ENCODE measurements at places on chromosomes 5 and 9.

GRCh38 chr9:131053896-131054295 is 42.4 kb upstream of the AIF1L start:
- DNase-seq, result no peak

DNA sequence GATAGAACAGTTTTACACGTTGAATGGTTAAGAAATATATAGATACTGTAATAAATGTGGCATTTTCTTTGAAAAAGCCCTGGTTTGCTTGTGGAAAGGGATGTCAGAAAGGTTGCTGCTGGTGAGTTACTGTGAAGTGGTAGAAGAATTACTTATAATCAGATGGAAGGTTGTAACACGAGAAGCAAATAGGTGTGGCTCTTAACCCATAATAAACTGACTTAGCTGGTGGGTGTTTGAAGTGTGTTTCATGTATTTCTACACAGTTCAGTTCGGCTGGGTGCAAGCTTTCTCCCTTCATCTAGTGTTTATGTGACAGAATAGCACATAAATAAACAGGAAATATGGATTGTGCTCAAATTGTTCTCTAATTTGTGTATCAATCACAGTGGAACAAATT is 5.5 kb downstream of the CNOT6 start:
- no peak for DNase-seq

DNA sequence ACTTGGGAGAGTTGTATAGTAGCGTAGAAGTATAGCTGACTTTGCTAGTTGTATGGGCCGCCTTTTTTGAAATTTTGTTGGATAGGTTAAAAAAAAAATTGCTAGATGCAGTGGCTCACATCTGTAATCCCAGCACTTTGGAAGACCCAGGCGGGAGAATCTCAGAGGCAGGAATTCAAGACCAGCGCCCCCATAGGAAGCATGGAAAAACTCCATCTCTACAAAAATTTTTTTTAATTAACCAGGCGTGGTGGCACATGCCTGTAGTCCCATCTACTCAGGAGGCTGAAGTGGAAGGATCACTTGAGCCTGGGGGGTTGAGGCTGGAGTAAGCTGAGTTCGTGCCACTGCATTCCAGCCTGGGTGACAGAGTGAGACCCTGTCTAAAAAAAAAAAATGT is 59.2 kb downstream of the SMC5 start:
- DNase-seq, result no peak

DNA sequence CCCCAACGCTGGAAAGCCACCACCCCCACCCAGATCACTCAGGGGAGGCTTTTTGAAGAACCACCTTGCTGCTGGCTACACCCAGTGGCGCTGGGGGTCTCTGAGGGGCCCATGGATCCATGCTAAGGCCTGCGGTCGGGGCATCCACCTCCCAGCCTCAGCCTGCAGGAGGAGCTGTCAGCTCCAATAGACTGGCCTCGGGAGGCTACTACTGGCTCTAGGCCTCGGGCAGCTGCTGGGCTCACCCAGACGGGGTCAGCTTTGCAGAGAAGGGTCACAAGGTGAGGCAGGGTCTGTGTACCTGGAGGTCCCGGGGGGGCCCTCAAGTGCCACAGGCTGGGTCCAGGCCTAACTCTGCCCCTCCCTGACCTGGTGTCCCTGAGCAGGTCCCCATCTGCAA is 193.7 kb downstream of the OLFM1 start:
- DNase-seq, result no peak

GRCh38 chr5:177526791-177527190 is 10.0 kb upstream of the DDX41 start:
- DNase-seq, result no peak

DNA sequence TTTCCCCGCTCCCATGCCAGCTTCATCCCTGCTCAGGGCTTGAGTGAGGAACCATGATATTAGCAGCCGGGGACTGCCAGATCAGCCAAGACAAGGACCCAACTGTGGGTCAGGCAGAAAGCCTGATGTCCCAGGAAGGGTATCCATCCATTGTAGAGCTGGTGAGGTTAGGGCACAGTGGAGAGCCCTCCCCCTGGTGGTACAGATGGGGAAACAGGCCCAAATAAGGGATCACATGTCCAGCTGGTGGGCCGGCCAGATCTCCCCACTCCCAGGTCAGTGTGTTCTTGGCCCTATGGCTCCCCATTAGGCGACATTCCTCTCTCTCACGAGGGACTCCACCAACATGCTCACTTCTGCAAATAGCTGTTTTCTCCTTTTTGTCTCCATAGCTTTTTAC is 9.0 kb downstream of the CDX1 start:
- DNase-seq, result no peak

DNA sequence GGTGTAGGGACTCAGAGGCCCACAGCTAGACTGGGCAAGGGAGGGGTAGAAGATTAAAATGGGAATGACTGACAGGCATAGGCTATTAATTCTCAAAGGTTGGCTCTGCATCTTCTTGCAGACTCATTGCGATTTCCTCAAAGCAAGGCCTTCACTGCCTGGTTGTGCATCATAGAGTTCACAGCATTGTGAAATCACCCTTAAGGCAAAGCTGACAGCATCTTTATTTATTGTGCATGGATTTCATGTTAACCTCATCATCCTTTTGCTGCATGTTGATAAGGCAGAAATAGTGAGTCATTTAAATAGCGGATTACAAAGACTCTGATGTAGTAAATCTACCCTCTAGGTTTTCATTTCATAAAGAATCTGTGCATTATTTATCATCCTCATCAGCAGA is 13.6 kb upstream of the PALM2AKAP2 start:
- DNase-seq, result no peak

DNA sequence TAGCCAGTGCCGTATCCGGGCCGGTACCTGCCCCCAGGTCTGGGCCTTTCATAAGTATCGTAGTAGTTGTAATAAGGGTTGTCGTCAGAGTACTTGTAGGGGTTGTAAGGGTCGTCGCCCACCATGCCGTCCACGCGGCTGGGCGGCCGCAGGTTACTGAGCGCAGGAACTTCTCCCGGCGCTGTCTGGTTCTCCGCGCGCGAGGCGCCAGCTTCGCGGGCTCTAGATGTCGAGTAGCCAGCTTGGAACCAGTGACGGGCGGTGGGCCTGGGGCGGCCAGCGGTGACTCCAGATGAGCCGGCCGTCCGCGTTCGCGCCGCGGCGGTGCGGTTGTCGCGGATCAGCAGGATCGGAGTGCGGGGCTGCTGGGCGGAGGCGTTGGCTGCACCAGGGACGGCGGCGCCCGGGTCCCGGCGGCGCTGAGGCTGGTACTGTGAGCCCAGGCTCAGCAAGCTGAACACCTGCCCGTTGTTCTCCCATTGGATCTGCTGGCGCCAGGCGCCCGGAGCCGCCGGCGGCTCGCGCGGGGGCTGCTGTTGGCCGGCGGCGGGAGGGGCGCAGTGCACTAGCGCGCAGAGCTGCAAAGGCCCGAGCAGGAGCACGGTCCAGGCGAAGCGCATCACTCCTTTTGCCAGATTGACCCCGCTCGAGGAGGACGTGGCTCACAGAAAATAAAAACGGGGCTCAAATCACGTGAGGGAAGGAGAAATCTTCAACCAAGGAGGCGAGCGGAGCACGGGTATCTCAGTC is 518 bp downstream of the LOX start:
- no peak for DNase-seq

DNA sequence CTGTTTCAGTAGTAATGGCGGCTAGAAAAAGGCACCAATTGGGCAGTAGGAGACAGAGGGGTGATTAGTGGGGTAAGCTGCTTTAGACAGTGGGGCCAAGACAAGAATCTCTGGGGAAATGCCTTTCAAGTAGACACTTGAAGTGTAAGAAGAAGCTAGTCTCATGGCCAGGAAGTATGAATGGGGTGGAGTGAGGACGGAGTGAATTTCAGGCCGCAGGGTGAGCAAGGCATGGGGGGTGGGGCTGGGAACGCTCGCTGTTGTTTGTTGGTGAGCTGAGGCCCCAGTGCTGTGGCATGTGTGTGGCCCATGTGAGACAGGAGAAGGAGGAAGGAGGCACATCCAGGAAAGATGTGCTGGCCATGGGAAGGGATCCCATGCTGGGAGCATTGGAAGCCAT is 149.2 kb upstream of the NFIL3 start:
- DNase-seq, result no peak

DNA sequence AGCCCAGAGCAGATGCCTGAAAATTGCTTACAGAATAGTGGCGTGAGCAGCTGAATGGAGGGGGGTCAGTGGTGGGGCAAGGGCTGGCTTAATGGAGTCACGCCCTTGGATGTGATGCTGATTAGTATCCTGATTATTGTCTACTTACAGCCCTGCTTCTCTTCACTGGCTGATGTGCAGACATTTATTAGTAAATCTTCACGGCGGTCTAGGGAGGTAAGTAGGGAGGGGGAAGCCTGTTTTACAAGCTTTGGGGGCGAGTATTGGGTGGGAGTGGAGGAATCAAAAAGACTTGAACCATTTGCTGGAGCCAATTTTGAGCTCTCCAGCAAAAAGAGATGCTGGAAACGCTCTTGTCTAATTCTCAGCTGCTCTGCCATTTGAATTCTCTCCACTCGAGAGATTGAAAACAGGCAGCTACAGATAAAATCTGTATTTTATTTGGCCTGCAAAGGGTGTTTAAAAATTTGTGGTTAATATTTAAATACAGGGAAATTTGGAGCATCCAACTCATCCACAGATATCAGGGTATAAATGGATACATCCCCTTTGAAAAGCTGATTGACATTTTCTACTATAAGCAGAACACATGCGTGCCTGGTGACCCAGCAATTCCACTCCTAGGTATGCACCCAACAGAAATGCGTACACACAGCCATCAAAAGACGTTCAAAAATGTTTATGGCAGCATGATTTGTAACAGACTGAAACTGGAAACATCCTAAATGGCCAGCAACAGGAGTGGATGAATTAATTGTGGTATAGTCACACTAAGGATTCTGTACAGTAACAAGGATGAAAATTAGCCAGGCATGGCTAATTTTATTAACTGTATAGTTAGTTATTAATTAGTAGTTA is 19.5 kb upstream of the ALDH1B1 start:
- DNase-seq, result no peak

GRCh38 chr9:128416014-128416413 is 4.6 kb upstream of the CERCAM start:
- DNase-seq, result no peak

DNA sequence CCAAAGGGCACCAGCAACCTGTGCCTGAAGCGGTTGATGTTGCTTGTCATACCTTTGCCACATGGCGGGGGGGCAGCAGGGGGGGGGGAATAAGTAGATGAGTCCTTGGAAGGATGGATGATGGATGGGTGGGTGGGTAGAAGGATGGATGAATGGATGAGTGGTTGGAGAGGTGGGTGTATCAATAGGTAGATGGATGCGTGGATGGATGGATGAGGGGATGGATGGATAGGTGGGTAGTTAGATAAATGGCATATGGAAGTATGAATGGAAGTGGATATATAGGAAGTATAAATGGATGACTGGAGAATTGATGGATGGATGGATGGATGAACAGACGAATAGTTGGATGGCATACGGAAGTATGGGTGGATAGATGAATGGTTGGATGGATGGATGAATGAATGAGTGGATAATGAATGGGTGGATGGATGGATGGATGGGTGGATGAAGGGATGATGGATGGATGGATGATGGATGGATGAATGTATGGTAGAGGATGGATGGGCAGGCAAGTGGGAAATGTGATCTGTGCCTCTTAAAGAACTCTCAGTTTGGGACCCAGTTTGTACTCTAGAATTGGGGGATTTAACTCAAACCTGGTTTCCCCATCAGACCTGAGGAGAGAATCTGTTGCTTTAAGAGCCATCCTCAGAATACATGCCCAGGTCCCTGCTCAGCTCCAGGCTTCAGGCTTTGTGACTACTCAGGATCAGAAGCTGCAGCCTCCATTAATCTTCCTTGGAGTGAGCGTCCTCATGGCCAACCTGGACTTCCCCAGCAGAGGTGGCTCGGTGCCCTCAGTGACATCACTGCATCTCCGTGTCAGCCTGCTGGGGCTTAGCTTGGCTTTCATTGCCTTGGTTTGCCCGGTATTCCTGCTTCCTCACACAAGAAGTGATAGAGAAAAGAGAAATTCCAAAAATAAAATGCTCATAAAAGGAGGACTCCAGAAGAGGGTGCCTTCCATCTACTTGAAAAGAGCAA is 27.6 kb upstream of the SUSD3 start:
- DNase-seq, result no peak

- DNase-seq, result no peak
Observed at GRCh38 chr5:173885475-173886010, 2.6 kb upstream of the CPEB4 start.

DNA sequence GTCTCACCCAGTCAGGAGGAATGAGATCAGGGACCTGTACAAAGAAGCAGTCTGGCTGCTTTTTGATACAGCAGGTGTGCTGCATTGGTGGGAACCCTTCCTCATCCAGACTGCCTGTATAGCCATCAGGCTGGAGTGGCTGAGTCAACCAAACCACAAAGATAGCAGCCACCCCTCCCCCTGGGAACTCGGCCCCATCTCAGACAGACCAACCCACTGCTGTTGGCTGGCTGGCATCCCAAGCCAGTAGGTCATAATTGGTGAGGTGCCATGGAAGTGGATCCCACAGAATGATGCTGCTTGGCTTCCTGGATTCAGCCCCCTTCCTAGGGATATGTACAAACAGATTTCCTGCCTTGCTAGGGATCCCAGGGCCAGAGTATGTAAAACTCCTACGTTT is 60.9 kb downstream of the YTHDC2 start:
- DNase-seq, result no peak

- no peak for DNase-seq
Observed at GRCh38 chr5:91722736-91723467, 339.8 kb upstream of the ARRDC3 start.

DNA sequence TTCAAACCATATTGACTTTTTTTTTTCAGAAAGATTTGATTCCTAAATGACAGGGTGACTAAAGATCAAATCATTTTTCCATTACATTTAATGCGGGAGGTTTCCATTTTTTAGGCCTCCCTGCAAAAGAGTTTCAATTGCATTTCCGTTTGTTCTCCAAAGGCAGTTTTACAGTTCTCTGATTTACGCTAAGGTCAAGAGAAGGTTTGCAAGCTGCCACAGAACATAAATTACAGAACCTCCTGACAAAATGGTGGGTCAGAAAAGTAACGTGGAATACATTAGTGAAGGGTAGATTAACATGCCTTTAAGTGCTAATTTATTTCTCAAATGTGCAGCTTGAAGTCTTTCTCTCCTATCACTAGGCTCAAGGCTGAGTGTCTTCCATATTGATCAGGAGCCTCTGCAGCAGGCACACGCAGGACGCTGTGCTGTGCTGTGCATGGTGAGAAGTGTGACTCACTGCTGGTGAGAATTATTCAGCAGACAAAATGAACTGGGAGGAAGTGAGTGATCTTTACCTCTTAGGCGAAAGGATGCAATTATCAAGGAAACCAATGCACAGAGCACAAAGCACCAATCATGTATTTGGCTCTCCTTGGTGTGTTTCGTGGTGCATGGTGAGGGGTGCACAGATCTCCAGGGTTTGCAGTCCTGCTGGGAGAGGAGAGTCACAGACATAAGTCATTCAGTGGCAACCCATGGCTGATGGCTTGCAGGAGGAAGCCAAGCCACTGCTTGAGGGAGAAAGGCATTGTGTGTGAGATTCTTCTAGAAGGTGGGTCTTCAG is 136.3 kb downstream of the TENT4A start:
- DNase-seq, result no peak

- DNase-seq, result no peak
Observed at GRCh38 chr9:126612813-126613641, 701 bp upstream of the LMX1B start.
